ENCODE measurements at places on chromosomes 7 and 10.

GRCh38 chr7:731440-732085, 4.5 kb upstream of the PRKAR1B start:
- no peak for DNase-seq

GRCh38 chr7:76020031-76020714, 25.8 kb upstream of the TMEM120A start:
- peak; percentile 4 for DNase-seq

- DNase-seq: no peak
These were observed 6.2 kb downstream of the GSAP start for GRCh38 chr7:77409739-77410547.

- DNase-seq: peak; percentile 16
These were observed 62.8 kb upstream of the C7orf33 start for GRCh38 chr7:148527717-148528168.

- no peak for DNase-seq
These were observed 99.0 kb upstream of the PDE1C start for GRCh38 chr7:32169228-32169627.

- DNase-seq: no peak
These were observed 9.7 kb downstream of the SFRP5 start for GRCh38 chr10:97762056-97762455.

GRCh38 chr7:138907201-138907847, 73.9 kb downstream of the KIAA1549 start:
- DNase-seq: no peak

- no peak for DNase-seq
These were observed 209.2 kb downstream of the AGMO start for GRCh38 chr7:15352421-15353206.

GRCh38 chr10:43261578-43262396, 5.1 kb downstream of the RASGEF1A start:
- no peak for DNase-seq

GRCh38 chr10:31920538-31920937, 8.1 kb downstream of the ARHGAP12 start:
- no peak for DNase-seq

- DNase-seq: no peak
These were observed 44.6 kb upstream of the C10orf120 start for GRCh38 chr10:122744257-122744656.

DNA sequence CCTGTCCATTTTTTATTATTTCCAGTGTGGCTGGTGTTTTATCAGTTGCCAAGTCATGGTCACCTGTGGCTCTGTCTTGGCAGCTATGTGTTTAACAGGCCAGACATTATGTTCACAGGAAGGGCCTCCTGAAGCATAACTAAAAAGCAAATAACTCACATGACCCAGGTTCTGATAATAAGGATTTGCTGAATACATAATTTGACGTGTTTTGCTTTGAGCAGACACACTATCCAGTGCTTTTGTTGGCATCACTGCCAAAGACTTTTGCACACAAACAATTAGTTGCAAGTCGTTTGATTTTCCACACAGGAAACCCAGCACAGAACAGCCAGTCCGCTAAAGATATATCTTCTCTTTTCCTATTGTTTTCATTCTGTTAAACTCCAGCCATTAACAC, 173.6 kb downstream of the ARL4A start:
- DNase-seq: no peak

GRCh38 chr7:98669329-98670000, 52.4 kb downstream of the NPTX2 start:
- DNase-seq: no peak

DNA sequence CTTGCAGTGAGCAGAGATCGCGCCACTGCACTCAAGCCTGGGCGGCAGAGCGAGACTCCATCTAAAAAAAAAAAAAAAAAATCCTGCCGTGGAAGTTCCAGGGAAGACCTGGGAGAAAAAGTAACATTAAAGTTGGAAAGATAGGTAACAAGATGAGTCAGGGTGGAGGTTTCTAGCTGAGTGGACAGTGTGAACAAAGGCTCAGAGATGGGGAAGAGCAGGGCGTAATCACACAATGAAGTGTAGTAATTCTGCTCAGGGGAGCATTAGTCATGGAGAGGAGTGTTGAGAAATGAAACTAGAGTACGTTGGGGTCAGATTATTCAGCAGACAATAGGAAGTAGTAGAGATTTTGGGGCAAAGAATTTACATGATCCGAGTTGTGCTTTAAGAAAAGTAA, 21.6 kb upstream of the WASL start:
- DNase-seq: peak; percentile 58

- DNase-seq: no peak
These were observed 695.4 kb downstream of the LRMDA start for GRCh38 chr10:76126607-76127527.

DNA sequence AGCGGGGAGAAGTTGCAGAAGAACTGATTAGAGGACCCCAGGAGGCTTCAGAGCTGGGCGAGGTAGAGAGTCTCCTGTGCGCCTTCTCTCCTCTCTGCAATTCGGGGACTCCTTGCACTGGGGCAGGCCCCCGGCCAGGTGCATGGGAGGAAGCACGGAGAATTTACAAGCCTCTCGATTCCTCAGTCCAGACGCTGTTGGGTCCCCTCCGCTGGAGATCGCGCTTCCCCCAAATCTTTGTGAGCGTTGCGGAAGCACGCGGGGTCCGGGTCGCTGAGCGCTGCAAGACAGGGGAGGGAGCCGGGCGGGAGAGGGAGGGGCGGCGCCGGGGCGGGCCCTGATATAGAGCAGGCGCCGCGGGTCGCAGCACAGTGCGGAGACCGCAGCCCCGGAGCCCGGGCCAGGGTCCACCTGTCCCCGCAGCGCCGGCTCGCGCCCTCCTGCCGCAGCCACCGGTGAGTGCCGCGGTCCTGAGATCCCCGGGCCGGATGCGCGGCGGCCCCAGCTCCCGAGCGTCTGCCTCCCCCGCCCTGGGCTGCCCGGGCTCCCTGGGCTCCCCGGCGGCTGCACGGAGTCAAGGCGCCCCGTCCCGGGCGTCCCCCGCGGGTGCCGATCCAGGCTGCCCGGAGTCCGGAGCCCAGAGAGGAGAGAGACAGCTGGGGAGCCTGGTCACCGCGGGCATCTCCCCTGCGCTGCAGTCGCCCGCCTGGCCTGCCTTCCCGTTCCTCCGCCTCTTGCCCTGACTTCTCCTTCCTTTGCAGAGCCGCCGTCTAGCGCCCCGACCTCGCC, at the start of gene PLAU:
TSS of gene PLAU (plus strand) at position 369 of the 789 bp plus-strand sequence. CDS start 424 bp downstream, outside the sequence.
- DNase-seq: no peak

GRCh38 chr7:19834566-19834965, 61.1 kb upstream of the TMEM196 start:
- peak; percentile 35 for DNase-seq

GRCh38 chr10:33189808-33190207, 144.7 kb downstream of the NRP1 start:
- no peak for DNase-seq

GRCh38 chr10:24901686-24902399, 50.6 kb downstream of the PRTFDC1 start:
- peak; percentile 79 for DNase-seq

- no peak for DNase-seq
These were observed 2.4 kb downstream of the ZNF3 start for GRCh38 chr7:100079024-100079560.

DNA sequence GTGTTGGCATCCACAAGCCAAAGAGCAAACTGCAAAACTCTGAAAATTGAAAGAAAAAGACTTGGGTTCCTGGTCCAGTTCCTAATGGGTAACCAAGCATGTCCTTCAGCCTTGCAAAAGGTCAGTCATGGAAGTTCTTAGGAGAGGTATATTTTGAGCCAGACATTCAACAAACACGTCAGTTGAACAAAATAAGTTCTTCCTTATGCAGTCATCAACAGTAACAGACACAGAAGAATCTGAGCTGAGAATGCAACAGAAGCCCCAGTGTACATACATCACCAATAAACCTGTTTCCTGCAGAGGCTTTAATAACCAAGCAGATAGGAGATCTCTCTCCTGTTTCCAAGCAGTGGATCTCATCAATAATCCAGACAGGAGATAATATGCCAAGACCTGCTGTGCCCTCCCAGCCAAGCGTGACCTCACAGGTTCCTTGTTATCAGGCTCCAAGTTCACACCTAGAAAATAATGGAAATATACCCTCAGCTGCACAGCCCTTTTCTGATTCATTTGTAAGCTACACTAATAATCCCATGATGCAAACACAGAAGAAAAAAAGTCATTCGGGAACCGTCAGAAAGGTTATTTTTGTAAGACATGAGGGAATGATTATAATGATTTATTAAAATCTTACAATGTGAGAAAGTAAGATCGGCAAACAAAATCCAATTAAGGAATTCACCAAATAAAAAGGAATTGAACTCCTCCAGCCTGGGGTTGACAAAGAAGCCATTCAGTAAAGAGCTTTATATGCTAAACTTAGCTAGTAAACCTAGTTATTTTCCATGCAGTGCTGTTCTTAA, 90.7 kb downstream of the DGKI start:
- DNase-seq: no peak

DNA sequence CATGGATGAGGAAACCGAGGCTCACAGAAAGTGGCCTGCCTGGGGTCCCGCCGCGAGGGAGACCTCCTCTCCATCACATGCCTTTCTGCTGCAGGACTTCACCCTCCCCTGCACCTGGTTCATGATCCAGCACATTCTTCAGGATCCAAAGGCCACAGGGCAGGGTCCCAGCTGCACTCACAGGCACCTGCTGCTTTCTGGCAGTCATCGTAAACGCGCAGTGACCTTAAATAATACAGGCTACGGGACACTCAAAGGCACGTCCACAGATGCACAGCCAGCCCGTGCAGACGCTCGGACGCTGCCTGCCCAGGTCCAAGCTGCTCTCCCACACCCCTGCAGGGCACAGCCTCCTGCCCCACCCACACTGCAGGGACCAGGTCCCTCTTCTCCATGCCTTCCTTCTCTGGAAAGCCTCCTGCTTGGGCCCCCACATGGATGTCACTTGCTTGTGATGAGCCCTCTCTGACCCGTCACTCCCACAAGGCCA, 49.9 kb downstream of the CALML3 start:
- DNase-seq: no peak

DNA sequence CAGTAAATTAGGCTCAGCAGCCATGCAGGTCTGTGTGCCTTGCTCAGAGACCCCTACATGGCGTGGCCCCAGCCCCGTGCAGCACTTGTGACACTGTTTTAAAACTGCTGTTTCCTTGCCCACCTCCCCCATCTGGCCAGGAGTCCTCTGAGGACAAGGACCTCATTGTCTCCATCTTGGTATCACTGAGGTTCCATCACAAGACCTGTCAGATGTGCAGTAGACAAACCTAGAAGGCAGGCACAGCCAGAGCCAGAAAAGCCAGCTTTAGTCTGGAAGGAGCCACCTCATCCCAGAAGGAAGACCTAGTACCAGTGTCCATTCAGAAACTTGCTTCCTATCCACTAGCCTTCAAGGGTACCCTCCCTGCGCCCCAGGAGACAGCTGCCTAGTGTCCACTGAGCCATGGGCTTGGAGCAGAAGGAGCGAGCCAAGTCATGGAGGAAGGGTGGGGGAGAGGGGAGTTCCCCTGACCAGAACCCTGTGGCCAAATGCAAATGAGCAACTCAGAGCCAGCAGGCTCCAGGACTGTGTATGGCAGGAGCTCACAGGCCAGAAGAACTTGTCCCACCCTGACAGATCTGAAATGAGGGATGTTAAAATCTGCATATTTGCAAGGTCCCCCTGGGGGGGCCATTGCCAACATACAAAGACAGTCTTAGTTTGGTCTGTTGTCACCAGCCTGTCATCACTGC, 176.1 kb downstream of the SH3PXD2A start:
- DNase-seq: no peak

GRCh38 chr10:78864761-78865537, 203.8 kb upstream of the ZMIZ1 start:
- DNase-seq: no peak

DNA sequence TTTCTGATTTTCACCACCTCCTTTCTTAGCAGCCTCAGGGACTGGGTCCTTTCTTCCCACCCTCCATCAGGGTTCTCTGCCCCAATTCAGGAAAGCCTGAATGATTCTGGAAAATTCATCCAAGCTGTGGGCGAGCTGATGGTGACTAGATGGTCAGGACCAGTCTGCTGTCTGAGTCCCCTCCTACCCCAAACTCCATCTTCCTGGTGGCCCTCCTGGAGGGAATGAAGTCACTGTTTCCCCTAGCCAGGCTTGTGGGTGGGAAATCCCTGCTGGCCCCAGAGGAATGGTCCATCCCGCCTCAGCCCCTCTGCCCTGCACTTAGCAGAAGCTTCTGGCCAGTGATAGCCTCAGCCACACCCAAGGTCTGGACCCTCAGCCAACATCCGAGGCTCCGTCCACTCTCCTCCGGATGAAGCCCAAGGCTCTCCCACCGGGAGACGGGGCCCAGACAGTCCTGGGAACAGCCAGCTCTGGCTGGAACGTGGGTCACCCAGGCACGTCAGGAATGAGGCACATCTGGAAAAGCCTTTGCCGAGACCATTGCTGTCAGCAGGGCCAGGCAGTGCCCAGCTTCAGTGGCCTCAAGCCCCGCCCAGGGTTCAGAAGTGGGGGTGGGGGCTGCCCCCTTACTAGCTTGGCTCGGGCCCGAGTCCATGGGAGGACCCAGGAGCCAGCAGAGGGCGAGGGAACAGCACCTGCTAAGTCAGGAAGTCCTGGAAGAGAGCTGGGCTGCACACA, 4.0 kb upstream of the AQP1 start:
- no peak for DNase-seq

All from HS-5 (cell line).